ENCODE measurements at places on chromosomes 6 and 20.

DNA sequence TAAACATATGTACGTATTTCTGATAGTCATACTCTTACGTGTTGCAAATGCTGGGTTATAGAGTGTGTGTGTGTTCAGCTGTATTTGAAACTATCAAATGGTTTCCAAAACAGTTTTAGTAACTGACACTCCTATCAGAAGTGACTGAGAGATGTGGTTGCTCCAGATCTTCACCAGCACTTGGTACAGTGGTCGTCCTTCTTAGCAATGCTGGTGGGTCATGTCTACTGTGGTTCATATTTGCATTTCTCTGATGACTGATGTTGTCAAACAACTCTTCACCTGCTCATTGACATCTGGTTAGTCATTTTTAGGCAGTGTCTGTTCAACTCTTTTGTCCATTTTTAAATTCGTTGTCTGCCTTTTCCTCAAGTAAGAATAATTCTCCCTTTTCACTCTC is 259.3 kb downstream of the KIF16B start:
- no peak for DNase-seq

DNA sequence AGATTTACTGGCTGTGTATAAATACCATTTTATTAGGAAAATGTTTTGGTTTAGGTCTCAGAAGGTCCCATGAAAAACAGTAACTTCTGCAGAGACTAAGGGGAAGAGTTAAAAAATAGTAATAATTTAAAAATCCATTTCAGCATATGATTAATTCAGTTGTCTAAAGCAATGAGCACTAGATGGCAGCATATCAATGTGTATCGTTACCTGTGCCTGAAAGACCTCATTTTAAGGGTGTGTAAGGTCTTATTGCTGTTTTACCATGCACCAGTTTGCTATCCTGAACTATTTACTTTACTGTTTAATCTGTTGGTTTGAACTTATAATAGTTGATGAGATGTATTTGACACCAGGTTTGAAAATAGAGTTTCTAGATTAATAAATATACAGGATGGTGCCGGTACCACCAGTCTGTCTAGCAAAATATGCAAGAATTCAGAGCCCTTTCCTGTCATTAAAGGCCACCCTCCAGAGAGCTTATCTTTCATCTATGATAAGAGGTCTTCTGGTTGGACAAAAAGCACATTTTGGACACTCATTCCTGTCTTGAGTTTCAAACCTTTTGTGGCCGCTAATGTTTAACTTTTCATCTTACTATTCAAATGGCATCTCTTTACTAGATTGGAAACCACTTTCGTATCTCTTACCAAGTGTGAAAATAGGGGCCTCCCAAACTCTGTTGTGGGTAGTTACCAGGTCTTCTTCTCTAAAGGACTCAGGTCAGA is 8.9 kb upstream of the AHI1 start:
- no peak for DNase-seq

DNA sequence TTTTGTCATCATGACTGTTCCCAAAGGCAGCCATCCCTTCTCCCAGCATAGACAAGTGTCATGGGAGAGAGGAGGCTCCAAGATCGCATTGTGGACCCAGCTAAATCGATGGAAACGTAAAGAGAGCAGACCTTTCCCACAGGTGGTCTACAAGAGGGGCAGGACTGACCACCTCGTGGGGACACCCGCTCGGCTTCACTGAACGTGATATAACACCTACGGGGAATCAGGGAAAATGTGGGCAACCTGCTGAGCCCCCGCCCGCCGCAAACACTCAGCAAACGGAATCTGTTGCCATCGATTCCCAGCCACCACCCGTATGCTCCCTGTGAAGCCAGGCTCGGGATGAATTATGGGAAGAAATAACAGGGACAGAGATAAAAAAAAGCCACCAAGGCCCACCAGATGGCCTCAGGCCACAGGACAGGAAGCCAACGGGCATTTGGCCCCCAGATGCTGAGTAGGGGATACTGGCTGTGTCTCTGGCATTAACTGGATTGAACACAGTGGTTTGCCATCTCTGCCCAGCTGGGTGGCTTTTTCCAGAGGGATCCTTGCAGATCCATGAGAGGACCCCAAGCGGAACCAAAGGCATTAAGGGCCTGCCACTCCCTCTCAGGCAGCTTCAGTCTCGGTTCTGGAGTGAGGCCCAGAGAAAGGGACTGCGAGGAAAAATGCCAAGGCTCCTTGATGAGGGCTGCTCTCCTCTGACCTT is 44.4 kb downstream of the BMP7 start:
- no peak for DNase-seq

DNA sequence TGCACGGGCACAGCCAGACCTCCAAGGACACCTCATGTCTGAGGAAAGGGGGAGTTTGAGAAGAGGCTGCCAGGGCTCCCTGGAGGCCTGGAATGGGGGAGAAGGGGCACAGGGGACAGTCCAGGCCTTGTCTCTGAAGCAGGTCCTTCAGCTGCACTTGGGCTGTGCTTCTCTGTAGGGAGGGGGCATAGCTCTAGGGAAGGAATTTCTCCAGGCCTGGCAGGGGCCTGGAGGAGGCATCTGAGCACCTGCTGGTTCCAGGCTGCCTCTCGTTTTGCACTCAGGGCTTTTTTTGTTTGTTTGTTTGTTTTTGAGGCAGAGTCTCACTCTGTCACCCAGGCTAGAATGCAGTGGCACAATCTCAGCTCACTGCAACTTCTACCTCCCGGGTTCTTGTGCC is 67.7 kb downstream of the BCAS4 start:
- DNase-seq, result no peak

- DNase-seq, result no peak
Measured at GRCh38 chr6:142933701-142934100, 11.3 kb downstream of the HIVEP2 start.

DNA sequence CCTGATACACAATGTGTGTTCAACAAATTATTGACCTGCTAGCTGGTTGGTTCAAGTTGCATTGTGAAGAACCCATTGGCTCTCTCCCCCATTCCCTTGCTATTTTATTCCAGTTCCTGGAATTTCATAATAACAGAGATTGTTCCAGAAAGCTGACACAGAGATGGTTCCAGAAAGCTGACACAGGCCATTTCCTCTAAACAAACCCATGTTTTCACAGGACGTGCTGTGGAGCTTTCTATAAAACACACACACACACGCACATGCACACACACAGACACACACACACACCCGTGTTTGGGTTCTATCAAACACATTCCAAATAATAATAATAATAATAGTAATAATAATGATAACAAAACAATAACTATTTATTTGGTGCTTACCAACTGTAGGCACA is 259.1 kb downstream of the CLIC5 start:
- DNase-seq, result no peak
